ENCODE measurements at places on chromosomes 7 and 10.

DNA sequence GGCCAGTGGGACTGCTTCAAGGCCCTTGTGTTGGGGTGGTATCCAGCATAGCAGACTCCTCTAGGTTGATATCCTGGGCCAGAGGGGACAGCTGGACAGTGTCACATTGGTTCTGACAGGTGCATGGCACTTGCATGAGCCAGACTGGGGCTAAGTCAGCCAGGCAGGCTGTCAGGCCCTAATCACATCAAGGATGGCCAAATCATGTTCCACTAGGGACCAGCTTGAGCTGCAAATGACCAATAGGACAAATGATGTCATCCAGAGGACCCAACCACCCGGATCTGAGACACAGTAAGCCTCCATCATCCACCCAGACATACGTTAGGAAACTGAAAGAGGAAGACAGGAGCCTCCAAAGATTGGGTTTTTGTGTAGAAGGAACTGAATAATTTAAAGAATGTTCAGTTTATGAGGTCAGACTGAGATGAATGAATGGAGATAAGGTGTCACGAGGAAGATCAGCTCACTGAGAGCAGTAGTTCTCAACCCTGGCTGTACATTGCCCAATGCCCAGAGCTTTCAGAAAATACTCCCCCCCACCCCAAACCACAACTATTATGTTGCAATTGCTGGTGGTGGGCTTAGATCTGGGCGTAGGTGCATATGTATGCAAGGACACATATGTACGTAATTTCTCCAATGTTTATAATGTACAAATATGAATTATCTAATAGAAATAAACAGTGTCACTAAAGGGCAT lies 75.2 kb upstream of the INHBA start:
- no peak for DNase-seq

GRCh38 chr10:142371-142770 lies 7.1 kb downstream of the ZMYND11 start:
- DNase-seq = no peak

- DNase-seq = no peak
These were observed 112.0 kb downstream of the NT5C2 start for GRCh38 chr10:103080891-103081581.

- DNase-seq = no peak
These were observed 520.0 kb downstream of the CNTNAP2 start for GRCh38 chr7:146636581-146636980.

GRCh38 chr10:126803394-126803793 lies 101.8 kb upstream of the DOCK1 start:
- DNase-seq = no peak

- DNase-seq = no peak
These were observed 1.1 kb downstream of the RHOBTB1 start for GRCh38 chr10:60942788-60943315.

GRCh38 chr10:35396560-35397434 lies 60.5 kb downstream of the CCNY start:
- DNase-seq = no peak

GRCh38 chr10:27620430-27621397 lies 116.6 kb downstream of the RAB18 start:
- DNase-seq = peak; percentile 71

DNA sequence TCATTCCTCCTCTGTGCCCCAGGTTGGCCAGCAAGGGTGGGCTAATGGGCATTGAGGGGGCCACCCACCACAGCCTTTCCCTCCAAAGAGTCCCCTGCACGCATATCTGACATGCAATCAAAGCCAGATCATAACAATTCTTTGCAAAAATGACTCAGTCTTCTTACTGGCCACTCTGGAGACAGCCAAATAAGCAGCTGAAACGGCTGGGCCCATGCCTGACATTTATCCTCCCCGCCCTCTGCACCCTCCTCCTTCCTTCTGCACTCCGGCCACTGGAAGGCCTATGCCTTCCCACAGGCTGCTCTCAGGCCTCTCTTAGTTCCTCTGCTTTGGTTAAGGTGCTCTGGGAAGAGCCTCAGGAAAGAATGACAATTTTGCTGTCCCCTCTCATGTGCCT lies 29.2 kb upstream of the NPFFR1 start:
- DNase-seq = no peak

GRCh38 chr7:800692-801091 lies 31.6 kb upstream of the SUN1 start:
- no peak for DNase-seq

DNA sequence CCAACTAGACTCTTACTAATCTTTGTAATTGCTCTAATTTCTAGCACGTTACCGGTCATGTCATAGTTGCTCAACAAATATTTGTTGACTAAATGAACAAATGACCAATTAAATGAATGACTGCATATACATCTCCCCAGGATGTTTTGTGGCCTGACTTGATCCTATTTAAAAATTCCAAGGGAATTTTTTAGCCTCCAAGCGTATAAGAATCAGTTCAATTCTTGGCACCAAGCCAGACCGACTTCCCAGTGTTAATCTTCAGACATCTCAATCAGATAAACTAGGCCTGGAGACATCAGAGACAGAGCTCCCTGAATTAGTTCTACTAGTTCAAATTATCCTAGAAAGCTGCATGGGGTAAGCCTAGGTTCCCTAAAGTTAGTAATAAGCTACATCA lies 96.0 kb downstream of the GSAP start:
- DNase-seq = no peak

- DNase-seq = no peak
These were observed 7.4 kb downstream of the IMPDH1 start for GRCh38 chr7:128402356-128402755.

DNA sequence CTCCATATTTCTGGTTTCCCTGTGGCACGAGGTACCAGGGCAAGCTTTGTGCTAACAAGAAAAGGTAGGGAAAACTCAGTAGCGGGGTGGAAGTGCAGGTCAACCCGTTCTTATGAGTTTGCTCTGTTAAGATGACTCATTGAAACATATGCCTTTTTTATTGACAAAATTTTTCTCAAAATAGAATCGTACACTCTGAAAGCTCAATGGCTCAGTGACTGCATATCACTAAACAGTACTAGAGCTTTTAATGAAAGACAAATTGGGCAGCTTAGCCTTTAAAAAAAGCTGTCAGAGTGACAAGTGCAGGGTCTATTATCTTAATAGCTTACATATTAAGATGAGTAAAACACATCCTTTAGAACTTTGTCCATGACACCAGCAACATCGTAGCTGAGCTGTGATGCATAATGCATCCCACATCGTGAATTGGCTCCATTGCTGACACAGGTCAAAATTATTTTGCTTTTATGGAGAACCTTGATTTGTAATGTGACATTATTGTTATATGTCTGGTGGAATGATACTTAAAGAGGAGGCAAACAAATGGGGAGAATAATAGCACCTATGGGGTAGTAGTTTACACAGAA lies 264.4 kb downstream of the ETV1 start:
- no peak for DNase-seq

DNA sequence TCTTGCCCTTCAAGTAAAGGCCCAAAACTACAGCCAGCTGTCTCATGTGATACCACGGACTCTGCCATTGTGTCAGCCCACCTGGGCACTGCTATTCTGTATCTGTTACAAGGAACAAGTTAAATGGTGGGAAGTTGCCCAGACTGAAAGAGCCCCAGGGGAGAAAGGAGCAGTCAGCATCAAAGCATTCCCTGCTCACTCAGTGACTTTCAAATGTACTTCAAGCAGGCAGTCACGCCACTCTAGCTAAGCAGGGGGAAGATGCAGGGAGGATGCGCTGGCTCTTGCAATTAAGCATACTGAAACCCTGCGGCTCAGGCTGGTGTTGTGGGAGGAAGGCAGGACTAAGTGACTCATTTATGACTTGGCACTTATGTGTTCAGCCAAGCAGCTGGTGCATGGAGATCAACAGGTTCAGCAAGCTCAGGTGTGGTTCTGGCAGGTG lies 1249.6 kb downstream of the TYW1 start:
- no peak for DNase-seq

- DNase-seq = no peak
These were observed 328.9 kb upstream of the KCND2 start for GRCh38 chr7:119943942-119944600.

DNA sequence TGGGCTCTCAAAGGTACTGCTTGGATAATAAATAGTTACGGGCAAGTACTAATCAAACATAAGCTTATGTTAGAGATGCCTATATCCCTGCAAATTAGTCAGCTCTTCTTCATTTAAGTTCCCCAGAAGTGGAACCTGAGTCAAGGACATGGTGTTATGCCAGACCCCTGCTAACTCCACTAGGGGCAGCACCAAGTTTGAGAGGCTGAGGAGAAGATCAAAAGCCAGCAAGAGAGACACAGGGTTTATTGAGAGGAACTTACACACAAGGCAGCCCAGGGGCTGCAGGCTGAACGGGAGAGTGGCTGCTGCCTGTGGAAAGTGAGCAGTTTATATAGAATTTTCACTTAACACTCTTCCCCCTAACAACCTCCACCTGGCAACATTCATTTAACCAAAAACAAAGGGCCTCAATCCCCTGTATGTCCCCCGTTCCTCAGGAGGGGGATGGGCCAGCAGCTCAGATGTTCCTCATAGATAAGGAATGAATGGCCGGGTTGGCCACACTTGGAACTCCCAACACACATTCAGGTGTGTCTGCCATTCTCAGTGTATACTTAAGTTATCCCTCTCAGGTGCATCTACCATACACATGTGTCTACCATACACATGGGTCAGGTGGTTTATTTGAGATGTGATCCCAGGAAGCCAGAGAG lies 62.6 kb upstream of the GHITM start:
- peak; percentile 60 for DNase-seq

GRCh38 chr10:71345694-71346093 lies 26.6 kb downstream of the SLC29A3 start:
- no peak for DNase-seq

DNA sequence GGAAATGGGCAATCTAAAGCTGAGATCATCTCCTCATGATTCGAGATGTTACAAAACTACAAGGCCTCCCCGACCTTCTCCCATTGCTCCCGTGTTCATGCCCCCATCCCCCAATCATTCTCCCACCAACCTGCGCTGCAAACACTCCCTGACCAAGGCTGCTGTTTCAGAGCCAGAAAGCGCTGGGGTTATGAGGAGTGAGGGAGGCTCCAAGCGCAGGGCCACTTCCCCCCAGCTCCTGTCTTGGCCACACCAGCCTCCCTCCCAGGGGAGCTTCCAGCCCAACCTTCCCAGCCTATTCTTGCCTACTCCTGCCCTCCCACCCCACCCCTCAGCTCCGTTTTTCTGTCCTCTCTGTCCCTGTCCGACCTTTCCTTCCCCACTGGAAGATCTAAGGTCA lies 14.7 kb upstream of the NODAL start:
- no peak for DNase-seq
